ENCODE measurements at places on chromosomes 16 and 17. TPM values are rescaled to one million over a fixed set of nuclear protein-coding genes. Genes with fewer than 3 reads are reported as not detected.

GRCh38 chr16:56506941-56507340, 12.9 kb downstream of the BBS2 start:
- DNase-seq = no peak

GRCh38 chr16:85424260-85425073, 188.7 kb upstream of the GSE1 start:
- DNase-seq = no peak

DNA sequence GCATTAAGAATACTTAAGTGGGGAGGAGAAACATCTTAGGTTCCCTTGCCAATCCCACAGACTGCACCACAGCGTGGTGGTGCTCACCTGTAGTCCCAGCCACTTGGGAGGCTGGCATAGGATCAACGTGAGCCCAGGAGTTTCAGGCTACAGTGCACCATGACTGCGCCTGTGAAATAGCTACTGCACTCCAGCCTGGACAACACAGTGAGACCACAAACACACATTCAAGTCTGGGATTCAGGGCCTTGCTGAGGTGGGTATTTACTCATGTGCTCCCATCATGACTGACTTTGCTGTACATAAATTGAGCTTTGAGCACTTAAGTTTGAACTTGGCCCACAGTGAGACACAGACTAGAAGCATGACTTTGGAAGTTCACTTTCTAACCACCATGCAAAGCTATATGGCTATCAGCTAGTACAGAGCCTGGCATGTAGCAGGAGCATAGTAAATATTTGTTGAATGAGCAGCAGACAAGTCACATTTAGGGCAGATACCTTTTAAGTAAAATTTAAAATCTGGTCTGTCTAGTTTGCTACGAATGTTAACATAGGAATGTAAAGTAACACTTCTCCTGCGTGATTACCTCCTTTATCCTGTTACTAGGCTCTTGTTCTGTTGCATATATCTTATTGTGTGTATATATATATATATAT, 33.5 kb downstream of the CEP95 start:
- no peak for DNase-seq

GRCh38 chr16:57352636-57353047, 5.9 kb upstream of the CCL22 start:
- DNase-seq = no peak

DNA sequence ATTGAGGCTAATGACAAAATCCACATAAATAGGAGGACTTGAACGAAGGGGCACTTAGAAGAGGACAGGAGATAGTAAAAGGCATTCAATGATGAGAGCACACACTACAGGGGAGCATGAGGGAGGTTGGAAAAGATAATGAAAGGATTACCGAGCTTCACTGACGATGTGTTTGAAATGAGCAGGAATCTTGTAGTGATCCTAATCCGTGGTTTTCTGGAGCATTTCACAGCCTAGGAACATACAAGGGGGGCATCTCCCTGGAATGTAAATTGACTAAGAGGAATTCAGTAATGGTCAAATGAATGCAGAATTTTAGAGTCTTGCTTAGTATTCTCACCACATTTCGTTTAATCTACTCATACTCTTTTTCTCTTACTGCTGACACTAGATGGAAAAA, 5.2 kb downstream of the ATMIN start:
- DNase-seq = no peak

DNA sequence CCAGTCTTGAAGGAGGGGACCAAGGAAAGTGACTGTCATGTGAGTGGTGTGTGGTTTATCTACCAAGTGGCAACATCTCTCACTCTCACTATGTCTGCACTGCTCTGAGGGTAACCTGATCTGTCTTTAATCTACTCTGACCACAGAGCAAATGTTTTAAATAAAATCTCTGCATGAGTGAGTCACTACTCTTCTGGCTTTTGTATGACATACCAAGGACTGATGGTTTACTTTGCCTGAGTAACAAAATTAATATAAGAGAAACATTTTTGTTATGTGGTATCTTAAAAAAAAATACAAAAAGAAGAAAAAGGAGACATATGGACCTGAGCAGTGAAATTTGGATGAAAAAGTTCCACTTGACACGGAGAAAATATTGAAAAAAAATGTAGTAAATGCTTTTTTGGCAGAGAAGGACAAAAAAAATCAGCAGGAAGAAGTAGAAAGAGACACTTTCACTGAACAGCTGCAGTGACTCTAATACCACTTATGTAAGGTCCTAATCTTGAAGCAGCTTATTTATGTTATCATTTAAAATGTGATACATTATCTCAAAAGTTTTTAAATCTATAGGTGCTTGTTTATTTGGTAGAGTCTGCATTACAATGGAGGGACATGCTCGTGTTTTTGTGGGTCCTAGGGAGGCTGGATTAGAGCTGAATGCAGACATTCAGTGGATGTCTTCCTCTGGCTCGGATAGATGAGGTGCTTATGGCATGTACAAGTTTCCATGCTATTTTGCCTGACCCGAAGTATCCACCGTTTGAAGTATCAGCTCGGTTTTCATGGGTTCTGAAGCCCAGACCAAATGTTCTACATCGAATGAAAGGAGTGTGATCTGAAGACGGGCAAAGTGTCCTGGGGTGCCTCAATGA, 240.7 kb downstream of the MAP2K6 start:
- DNase-seq = no peak

DNA sequence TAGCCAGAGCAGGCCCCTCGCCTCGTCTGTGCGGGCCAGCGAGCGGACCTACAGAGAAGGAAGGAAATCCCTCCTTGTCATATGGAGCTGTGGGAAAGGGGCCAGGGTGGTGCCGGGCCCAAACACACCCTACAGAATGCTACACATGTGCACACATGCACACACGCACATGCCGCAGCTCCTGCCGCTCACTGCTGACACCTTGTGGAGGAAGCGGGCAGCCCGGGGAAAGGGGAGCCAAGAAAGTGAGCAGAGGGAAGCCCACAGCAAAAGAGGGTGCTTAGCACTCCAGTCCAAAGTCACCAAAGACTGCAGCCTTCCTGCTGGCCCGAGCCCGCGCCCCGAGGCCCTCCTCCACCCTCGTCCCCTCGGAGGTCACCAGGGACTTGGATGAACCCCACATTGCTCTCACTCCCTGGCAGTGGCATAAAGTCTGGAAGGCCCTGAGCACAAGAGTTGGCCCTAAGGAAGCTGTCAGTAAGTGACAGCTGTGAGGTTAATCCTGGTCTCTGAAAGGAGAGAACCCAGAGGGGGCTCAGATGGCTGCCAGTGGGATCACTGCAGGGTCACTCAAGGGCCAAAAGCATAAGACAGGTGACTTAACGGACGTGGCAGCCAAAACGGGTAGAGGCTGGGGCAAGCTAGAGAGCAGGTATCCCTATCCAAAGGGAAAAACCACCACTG, 68.2 kb downstream of the MYO18A start:
- DNase-seq = peak; percentile 71

- DNase-seq = peak; percentile 88
Observed at GRCh38 chr16:58249780-58250478, 44.9 kb downstream of the PRSS54 start.

DNA sequence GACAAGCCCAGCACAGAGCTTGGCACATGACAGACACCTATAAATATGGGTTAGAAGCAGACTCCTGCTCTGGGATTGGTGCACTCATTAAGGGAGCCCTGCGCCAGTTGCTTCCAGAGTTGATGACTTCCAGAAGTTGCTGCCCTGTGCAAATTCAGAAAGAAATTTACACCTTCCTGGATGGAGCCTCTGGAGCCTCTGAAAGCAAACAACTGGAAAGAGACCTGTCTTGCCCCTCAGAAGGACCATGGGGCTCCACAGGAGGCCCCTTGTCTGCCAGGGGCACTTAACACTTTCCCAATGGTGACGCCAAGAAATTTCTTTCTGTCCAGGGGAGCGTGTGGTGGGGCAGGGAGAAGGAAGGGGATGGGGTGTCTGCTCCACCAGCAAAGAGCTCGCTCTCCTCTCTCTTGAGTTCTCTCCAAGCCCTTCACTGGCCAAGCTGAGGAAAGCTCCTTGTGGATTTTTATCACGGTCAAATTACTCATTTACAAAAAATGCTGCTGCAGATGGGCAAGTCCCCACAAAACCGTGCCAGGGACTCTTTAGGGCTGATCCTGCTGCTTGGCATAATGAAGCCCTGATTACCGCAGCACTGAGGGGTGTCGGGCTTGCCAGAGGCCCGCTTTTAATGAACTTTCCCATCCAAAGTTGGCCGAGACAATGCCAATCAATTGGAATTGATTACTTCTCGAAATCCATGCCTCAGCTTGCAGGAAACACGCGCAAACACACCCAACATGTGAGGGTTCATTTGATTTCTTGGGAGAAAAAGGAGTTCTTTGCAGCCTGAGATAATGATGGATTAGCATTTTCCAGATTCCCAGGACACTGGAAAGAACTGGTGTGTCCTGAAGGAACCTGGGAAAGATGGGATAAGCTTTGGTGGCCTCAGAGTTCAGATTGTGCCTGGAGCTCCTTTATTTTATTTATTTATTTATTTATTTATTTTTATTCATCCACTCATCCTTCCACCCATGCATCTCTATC, 583.6 kb upstream of the CDH5 start:
- no peak for DNase-seq

DNA sequence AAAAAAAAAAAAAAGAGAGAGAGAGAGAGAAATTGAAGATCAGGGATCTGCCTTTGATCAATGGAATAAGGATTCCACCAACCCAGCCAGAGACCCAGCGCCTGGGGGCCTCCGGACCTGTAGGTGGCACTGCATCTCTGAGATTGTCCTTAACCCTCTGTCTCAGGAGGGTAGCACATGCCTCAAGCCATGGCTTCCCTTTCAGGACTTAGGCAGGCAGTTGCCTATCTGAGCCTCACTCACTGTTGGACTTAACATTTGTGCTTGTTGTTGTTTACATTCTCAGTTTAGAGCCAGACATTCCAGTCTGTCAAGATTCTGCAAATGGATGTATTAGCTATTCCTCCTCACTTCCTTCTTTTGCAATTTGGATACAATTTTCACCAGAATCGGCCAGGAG, 5.1 kb upstream of the SCNN1B start:
- peak; percentile 17 for DNase-seq

- no peak for DNase-seq
Observed at GRCh38 chr17:27563532-27563931, 67.5 kb upstream of the LGALS9 start.

DNA sequence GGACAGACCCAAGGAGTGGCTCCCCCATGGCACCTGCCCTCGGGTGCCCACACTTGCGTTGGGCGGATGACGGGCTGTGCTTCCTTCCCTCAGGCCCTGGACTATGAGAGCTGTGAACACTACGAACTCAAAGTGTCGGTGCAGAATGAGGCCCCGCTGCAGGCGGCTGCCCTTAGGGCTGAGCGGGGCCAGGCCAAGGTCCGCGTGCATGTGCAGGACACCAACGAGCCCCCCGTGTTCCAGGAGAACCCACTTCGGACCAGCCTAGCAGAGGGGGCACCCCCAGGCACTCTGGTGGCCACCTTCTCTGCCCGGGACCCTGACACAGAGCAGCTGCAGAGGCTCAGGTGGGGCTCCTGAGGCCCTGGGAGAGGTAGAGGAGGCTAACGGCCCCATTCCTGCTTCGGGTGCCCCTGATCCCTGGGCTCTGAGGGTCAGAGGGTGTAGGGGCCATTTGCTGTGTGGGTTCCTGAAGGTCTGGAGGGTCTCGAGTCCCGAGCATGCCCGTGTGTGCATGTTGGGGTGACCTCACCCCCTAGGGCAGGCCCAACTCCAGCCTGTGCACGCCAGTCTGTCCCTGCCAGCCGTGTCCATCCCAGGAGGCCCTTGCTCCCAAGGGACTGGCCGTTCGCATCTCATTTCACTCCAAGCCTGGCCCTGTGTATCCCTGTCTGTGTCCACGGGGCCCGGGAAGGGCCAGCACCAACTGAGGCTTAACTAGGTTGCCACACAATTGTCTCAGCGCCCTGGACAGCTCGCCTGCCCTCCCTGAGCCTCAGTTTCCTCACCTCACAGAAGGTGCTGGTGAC, 10.0 kb downstream of the SLC22A31 start:
- DNase-seq = no peak

- DNase-seq = no peak
Observed at GRCh38 chr17:51793686-51794085, 364.8 kb downstream of the CA10 start.

DNA sequence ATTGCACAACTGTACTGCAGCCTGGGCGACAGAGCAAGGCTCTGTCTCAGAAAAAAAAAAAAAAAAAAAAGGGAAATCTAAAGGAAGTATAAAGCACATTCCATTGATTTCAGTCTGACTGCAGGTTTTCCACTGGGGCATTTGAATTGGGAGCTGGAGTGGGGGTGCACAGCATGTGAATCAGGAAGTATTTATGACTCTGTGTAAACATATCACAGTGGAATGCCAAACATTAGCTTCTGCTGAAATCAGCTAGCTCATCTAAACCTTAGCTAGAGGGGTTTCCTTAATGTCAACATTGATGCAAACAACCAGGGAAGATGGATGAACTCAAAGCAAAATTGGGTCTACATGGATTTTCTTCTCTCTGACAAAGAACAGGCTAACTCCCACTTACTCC, 641.0 kb upstream of the EEF2KMT start:
- no peak for DNase-seq

- DNase-seq = no peak
Observed at GRCh38 chr16:77308163-77308561, 109.0 kb downstream of the SYCE1L start.

DNA sequence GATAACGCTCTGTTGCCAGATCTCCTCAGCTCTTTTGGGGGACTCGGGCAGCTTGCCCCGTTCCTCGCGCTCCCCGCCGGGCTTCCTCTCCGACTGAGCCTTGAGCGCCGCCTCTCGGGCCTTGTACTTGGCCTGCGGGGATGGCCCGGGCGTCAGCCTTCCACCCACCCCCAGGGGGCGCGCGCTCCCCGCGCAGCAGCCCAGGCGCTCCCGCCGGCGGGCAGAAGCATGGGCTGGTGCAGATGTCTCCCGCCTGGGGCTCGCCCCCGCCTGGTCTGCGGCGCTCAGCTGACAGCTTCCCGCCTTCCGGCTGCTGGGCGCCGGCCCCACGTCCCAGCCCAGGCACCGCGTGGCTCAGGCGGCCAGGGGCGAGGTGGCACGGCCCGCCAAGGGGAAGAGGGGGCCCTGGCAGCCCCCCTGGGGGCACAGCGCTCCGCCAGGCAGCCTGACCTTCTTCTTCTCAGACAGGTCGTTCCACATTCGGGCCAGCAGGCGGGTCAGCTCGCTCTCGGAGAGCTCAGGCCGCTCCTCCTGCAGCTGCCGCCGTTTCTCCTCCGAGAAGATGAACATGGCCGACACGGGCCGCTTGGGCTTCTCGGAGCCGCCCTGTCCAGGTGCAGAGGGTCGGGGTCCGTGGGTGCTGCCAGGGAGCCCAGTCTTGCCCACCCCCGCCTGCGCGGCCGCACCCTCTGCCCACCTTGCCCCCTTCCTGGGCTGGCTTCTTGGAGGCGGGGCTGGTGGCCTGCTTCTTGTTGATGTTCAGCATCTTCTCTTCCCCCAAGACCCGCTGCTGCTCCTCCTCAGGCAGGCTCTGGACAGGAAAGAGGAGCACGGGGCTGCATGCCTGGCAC, 8.9 kb downstream of the UBTF start:
- DNase-seq = peak; percentile 94

- no peak for DNase-seq
Observed at GRCh38 chr16:19210280-19210924, 42.4 kb downstream of the SYT17 start.

HID1 gene
- 1.4 TPM for total RNA-seq

SEPTIN12 gene
- not detected for total RNA-seq

TAF15 gene
- total RNA-seq = 244 TPM

NAGS gene
- total RNA-seq = 1.5 TPM

TMC6 gene
- total RNA-seq = 460 TPM

C16orf96 gene
- 0.05 TPM for total RNA-seq

TBC1D3E gene
- not detected for total RNA-seq

KRT28 gene
- not detected for total RNA-seq

TMEM235 gene
- not detected for total RNA-seq

CTRB1 gene
- total RNA-seq = not detected

CAVIN1 gene
- total RNA-seq = 1.1 TPM

KRT12 gene
- total RNA-seq = not detected

NXPH3 gene
- not detected for total RNA-seq

All from activated CD4-positive, alpha-beta memory T cell treated with anti-CD3 and anti-CD28 coated beads, Interleukin-2, amount 10 ng/mL, durations not matched to agents 7 days and 5 days (primary cell).